GF-D8 (cell line): ENCODE measurements at places on chromosomes 16 and 17.

DNA sequence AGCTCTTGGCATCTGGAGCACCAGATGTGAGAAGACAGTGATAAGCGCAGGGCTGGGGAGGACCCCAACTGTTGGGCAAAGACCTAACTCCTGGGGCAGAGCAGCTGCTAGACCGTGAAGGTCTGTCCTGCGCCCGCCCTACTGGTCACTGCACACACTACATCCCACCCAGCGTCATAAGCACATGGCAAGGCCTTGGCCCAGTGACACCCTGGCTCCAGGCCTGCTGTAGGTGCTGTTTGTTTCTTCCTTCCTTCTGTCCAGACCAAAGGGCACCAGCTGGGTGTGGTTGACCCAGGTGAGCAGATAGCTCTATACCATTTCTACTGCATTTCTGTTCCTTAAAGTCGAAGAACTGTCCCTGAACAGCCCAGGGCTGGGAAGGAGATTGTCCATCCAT, 6.4 kb downstream of the TRPV3 start:
- DNase-seq: no peak

- no peak for DNase-seq
Measured at GRCh38 chr17:6749519-6749918, 6.3 kb upstream of the XAF1 start.

GRCh38 chr16:49455991-49456745, 82.6 kb downstream of the C16orf78 start:
- DNase-seq: no peak

- DNase-seq: no peak
Measured at GRCh38 chr16:11047057-11047456, 102.7 kb downstream of the CLEC16A start.

GRCh38 chr17:1648173-1648962, 1.3 kb downstream of the RILP start:
- DNase-seq: peak; percentile 53

- no peak for DNase-seq
Measured at GRCh38 chr16:69404275-69404805, 18.5 kb upstream of the TERF2 start.

DNA sequence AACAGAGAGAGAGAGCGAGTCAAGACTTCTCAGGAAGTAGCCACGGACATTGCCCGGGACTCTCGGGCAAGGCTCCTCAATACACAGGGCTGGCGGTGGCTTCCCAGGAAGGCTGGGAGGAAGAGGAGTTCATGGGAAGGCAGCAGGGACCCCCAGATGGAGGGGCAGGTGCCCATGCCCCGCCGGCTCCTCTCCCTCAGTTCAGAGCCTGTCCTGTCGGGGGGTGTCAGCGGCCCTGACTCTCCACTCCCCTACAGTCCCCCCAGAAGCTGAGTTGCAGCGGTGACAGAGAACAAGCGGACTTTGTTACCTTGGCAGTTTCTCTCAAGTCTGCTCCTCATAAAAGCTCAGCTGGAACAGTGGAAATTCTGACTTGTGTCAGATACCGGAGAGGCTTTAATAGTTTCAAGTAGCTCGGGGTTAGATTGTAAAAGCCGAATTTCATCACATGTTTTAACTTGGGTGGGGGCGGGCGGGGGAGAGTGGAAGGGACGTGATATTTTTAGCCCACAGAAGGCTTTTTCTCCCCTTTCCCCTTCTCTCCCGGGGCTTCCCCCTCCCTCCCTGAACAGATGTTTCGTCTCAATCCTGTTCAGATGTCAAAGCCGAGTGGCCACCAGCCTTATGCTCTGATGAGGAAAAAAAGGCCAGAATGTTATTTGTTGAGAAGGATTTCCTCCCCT, 65.2 kb downstream of the NKD1 start:
- DNase-seq: no peak

DNA sequence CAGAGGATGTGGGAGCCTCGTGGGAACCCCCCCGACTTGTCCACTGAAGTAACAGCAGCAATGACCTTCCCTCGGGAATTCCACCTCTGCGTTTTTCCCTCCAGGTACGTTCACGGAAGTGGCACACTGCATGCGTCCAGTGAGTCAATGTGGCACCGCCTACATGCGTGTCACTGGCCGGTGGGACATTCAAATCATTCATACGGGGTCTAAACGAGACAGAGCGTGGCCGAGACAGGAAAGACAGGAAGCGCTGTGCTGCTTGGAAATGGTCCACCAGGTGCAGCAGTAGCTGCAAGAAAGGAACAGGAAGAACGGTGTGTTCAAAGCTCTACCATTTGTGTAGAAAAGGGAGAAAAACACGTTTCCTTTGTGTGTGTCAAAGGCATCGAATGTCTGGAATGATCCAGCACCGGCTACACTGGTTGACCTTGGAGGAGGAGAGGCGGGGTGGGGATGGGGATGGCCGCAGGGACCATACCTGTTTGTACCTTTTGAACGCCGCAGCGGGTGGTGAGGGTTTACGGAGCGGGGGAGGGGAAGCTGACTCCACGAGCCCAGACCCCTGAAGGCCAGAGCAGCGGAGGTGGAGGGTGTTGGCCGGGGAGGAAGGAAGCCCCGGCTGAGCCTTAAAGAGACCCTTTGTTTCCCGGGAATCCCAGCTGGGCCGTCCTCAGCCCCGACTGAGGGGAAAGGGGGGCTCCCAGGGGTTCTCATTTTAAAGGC, 1.7 kb upstream of the PGAP6 start:
- no peak for DNase-seq

- DNase-seq: no peak
Measured at GRCh38 chr17:68054296-68054900, 18.9 kb downstream of the KPNA2 start.

GRCh38 chr17:8029121-8029520, 9.7 kb upstream of the ALOX15B start:
- DNase-seq: no peak

DNA sequence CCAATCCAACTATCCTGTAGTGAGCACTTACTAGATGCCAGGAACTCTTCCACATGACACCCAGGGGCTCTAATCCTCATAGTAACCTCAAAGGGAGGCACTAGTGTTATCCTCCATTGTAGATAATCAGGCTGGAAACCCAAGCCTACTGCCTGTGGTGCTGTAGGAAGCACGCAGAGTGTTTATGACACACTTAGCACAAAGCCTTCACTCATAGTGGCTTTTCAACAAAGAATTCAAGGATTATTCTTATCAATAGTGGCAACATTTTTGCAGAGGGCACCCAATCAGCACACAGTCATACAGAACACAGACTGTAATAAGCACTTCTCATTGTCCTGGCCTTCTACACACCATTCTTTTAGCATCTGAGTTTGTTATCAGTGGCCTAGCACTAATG, 18.5 kb upstream of the SOX9 start:
- DNase-seq: no peak
